ENCODE measurements at places on chromosomes 1 and 21. TPM values are rescaled to one million over a fixed set of nuclear protein-coding genes. Genes with fewer than 3 reads are reported as not detected.

Gene MANEAL
- total RNA-seq, result 25.0 TPM

Gene MAGI3
- total RNA-seq, result 3.9 TPM

Gene TNN
- total RNA-seq, result not detected

Gene UBE2U
- total RNA-seq, result not detected

Gene ZNF678
- total RNA-seq, result 1.8 TPM

Gene TBX19
- total RNA-seq, result 0.54 TPM

Gene CDA
- 43.7 TPM for total RNA-seq

Data from A549 treated with AZD2906 at 1 μM for 4 hours (cell line).